Breast epithelium (tissue), 4 donors: ENCODE measurements at places on chromosomes 16 and 17. TPM values are rescaled to one million over a fixed set of nuclear protein-coding genes. Genes with fewer than 3 reads are reported as not detected.

CORO1A gene
- total RNA-seq = 30.9 TPM

KCNJ18 gene
- total RNA-seq = not detected

UNC45B gene
- not detected for total RNA-seq

CLEC3A gene
- not detected for total RNA-seq

TBC1D3D gene
- total RNA-seq = not detected

GID4 gene
- 11.1 TPM for total RNA-seq

GNGT2 gene
- total RNA-seq = not detected

PNMT gene
- total RNA-seq = 1.6 TPM
